ENCODE measurements at places on chromosomes 12 and 14.

GRCh38 chr12:87870061-87870460 is 159.1 kb downstream of the C12orf50 start:
- no peak for DNase-seq

- no peak for DNase-seq
Measured at GRCh38 chr12:107492393-107493134, 193.0 kb upstream of the PWP1 start.

DNA sequence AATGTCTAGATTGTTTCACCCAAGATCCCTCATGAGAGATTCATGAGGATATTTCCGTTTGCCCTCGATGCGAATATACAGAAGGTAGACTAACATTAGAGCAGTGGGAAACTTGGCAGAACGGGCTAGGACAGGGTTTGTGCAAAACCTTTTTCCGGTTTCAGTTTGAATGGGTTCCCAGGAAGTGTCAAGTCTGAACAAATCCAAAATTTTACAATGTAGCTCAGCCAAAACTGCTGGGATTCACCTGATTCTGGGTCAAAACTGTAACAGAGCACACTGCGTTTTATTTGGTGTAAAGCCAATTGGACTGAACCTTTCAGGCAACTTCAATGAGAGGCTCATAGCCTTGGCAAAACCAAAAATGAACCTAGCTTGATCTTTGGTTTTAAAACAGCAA is 337.8 kb upstream of the DIO2 start:
- no peak for DNase-seq

GRCh38 chr12:65965358-65965757 is 141.1 kb downstream of the HMGA2 start:
- DNase-seq: peak; percentile 84

GRCh38 chr12:116091579-116091978 is 185.9 kb downstream of the MED13L start:
- DNase-seq: no peak

Data from AG04449 (cell line).